ENCODE measurements at places on chromosomes 5 and 9.

GRCh38 chr5:38780316-38780715 is 65.5 kb upstream of the OSMR start:
- DNase-seq: no peak

- DNase-seq: no peak
Measured at GRCh38 chr5:2569774-2570542, 181.5 kb downstream of the IRX2 start.

GRCh38 chr9:114078021-114078780 is at the start of gene AMBP:
Gene AMBP, minus strand, starts transcription at chr9:114078300. Its CDS starts 91 bp downstream, at chr9:114078209.
- DNase-seq: no peak

GRCh38 chr5:59416026-59416425 is 477.5 kb downstream of the PDE4D start:
- no peak for DNase-seq

GRCh38 chr5:73507062-73507461 is 8.8 kb downstream of the BTF3 start:
- DNase-seq: no peak

DNA sequence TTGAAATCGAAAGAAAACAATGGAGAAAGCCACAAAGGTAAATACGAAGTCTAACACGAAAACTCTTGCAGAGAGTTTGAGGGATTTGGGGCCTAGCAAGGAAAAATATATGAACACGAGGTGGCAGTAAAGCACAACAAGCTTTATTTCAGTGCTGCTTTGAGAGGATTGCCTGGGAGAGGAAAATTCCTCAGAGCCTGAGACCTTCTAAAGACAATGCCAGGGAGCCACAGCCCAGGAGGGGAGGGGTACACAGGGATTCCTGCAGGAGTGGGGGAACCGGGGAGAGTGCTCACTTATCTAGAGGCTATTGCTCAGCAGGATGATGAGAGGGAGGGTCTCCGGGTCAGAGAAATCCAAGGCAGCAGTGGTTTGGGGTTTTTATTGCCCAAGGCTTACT is 134.9 kb upstream of the ADCY2 start:
- no peak for DNase-seq

DNA sequence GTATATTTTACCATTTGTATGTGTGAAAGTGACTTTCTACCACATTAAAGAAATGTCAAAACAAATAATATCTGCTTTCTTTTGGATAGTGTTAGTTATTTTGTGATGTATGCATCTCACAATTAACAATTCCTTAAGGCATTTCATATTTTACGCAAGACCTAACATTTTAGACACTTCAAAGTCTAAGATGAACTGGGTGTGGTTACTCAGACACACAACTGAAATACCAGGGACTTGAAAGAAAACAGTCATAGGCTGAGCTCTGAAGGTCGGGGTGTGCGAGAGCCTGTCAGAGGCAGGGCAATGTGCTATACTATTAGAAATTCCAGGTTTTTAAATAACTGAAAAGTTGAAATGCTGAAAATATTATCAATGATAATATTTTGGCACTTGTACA is 44.5 kb upstream of the ZNF622 start:
- DNase-seq: no peak

DNA sequence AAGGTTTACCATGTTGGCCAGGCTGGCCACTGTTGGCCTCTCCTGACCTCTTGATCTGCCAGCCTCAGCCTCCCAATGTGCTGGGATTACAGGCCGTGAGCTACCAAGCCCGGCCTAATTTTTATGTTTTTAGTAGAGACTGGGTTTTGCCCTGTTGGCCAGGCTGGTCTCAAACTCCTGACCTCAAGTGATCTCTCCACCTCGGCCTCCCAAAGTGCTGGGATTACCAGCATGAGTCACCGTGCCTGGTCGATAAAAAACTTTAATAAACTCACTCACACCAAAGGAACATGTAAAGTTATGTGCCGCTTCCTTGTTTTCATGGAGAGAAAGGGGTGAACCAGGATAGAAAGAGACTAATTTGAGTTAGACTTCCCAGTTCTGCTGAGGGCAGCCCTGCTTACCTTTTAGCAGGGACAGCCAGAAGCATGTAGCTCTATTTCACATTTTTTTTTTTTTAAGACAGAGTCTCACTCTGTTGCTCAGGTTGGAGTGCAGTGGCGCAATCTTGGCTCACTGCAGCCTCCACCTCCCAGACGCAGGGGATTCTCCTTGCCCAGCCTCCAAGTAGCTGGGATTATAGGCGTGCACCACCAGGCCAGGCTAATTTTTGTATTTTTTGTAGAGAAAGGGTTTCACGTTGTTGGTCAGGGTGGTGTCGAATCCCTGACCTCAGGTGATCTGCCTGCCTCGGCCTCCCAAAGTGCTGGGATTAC is 11.4 kb upstream of the HAUS6 start:
- DNase-seq: no peak

DNA sequence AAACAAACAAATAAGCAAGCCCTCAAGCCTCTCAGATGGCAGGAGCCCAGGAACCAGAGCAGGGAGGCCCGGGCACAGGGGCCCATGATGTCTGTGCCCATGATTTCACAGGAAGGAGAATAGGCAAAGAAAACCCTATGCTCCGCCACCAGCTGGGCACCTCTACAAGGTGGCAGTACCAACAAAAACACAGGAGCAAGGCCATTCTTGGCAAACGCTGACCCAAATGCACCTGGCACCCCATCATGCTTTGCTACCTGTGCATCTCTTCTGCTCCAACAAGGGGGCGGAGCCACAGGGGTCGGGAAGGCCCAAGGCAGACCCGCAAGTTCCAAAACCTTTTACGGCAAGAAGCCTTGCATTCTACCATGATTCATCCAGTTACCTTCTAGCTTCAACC is 3.1 kb downstream of the BRD3 start:
- DNase-seq: no peak

- no peak for DNase-seq
Measured at GRCh38 chr9:124834591-124834990, 18.7 kb upstream of the WDR38 start.

DNA sequence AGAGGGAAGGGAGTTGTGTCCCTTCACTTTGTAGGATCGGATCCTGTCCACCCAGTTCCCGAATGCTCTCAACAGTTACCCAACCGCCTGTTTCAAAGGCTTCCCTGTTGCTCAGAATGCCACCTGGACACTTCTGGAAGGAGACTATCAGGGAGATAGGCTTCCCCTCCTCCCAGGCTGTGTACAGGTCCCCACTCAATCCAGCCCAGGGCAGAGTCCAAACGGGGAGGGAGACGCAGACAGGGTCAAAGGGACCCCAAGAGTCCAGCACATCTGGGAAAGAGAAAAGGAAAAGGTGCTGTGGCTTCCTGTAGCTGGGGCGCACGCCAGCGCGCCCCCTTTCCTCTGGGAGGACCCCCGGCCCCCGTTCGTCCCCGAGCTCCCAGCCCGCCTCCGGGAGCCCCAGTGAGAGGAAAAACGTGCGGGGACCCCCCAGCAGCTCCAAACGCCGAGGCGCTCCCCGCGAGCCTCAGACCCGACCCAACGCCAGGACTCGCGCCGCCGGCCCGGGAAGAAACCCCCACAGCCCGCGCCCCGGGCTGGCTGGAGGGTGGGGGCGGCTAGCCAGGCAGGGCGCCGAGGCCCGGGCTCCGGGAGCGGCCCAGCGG is 640 bp downstream of the SURF4 start:
- no peak for DNase-seq

- DNase-seq: no peak
Measured at GRCh38 chr5:37789991-37790390, 49.9 kb downstream of the GDNF start.

- no peak for DNase-seq
Measured at GRCh38 chr5:113194591-113194990, 218.0 kb downstream of the DCP2 start.

DNA sequence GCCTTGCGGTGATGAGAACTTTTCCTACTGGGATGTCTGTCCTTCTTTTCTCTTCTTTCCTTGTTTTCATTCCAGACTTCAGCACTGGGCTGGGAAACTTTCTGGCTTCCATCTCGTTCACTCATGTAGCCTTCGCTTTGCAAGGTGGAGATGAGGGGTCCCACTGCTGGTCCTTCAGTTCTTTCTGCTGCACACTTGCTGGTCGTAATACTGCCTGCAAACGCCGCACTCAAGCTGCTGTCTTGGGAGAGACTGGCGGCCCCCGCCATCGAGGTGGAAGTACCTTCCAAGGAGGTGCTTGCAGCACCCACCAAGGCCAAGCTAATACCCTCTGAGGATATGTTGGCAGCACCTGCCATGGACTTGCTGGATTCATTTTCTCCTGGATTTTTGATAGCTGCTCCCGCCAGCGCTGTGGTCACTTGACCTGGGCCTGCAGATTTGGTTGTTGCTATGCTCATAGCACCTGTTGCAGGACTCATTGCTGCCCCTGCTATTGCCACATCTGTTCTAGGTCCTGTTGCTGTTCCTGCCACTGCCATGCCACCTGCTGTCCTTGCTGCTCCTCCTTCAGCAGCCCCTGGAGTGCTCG is 3.0 kb downstream of the GARIN3 start:
- DNase-seq: no peak

- no peak for DNase-seq
Measured at GRCh38 chr9:93898026-93898425, 57.1 kb downstream of the BARX1 start.

DNA sequence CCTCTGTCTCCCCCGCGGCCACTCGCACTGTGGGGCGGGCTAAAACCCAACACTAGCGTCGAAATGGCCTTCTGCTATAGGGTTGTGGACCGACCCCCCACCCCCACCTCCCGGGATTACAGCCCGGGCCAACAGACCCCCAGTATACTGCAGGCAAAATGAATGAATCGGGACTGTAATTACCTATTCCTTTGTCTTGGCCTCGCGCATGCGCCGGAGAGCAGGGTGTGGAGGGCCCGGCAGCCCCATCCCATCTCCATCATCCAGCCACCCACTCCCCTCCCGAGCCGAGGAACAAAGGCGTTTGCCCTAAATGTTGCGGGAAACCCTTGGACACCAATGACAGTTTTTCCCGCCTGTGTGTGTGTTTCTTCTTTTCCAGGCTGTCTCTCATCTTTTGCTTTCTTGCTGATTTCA is 1.6 kb downstream of the BASP1 start:
- no peak for DNase-seq

DNA sequence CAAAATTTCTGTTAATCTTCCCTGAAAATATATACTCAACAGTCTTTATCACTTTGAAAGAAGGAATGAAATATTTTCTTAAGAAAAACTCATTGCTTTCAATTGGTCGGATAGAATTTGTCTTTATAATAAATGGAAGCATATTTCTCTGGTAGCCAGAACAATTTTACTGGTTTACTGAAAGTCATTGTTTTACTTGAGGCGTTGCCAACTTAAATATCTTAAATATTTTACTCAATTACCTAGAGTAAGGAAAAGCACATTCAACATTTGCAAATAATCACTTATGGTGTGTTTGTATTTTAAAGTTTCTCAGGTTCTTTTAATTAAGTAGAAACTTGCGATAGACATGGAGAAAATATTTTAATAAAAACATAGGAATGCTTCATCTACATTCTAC is 1181.7 kb downstream of the EFNA5 start:
- no peak for DNase-seq

DNA sequence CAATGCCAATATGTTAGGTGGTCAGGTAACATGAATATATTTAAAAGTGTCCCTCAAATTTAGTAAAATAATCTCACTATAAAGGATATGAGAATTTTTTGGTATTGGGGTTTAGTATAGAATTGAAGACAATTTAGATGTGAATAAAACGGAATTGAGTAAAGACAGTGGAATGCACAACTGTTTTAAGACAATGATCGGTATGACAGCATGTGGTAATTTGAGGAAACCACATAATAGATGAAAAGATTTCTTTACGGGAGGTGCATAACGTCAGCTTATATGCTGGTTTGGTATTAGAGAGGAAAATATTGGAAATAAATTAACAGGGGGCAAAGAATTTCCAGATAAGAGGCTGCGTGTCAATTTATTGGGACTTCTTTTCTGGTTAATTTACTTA is 1043.2 kb downstream of the CDH18 start:
- no peak for DNase-seq

DNA sequence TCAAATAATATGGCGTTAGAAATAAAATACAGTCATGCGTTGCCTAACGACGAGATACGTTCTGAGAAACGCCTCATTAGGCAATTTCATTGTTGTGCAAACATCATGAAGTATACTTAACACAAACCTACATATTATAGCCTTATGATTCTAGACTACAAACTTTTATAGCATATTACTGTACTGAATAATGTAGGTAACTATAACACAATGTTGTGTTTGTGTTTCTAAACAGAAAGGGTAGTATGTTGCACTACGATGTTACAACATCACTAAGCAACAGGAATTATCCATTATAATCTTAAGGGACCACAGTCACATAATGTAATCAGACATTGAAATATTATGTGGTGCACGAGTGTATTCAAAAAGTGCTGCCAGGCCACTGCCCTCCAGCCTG is 3.0 kb upstream of the SMC2 start:
- DNase-seq: no peak

DNA sequence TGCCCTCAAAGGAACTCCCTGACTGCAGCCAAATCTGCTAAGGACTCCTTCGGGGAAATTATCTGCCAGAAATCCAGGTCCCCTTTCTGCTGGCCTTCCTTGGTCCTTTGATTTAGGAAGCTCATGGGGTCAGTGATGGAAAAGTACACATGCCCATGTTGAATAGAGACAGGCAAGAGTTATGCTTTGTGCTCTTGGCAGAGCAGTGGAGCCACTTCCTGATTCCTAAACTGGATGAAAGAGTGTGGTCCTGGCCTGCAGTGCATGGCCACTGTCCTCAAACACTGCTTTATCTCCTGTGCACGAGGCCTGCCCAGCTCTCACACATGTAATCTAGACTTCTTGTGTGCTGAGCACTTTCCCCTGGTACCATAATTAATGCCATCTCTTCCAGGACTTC is 2.0 kb upstream of the EBF1 start:
- DNase-seq: no peak

DNA sequence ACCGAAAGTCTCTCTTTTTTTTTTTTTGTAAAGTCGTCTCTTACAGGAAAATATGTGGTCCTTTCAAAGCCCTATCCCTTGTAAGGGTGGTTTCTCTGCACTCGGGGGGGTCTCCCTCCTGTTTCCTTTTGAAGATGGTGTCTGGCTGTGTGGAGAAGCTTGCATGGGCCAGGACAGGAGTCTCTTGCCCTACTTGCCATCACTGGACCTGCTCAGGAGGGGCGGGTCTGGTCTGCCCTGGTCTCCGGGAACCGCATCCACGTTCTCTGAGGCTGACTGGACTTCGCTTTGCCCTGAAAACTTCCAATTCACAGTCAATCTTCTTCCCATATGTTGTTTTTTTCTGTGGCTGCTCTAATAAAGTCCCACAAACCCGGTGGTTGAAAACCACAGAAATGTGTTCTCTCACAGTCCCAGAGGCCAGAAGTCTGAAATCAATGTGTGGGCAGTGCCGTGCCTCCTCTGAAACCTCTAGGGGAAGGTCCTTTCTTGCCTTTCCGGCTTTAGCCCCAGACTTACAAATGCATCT is 92.9 kb upstream of the IER5L start:
- peak; percentile 76 for DNase-seq

DNA sequence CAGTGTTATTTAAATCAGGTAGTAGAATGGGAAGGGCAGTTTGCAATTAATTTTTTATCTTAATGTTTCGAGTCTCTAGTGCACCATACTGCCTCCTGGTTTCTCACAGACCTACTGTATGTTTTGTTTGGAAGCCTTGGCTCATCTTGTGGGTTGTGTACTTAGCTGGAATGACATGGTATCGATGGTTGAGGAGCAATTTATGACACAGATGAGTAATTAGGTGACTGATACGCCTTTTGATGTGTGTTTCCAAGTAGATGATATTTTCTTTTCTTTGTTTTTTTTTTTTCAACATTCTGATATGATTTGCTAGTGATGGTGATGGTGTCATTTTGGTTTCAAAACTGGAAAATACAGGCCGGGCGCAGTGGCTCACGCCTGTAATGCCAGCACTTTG is 16.1 kb downstream of the BASP1 start:
- no peak for DNase-seq

Data from GM12864 (cell line).